ENCODE measurements at places on chromosomes 4 and X.

GRCh38 chrX:131728295-131729145 lies 184.6 kb downstream of the OR13H1 start:
- DNase-seq, result no peak

DNA sequence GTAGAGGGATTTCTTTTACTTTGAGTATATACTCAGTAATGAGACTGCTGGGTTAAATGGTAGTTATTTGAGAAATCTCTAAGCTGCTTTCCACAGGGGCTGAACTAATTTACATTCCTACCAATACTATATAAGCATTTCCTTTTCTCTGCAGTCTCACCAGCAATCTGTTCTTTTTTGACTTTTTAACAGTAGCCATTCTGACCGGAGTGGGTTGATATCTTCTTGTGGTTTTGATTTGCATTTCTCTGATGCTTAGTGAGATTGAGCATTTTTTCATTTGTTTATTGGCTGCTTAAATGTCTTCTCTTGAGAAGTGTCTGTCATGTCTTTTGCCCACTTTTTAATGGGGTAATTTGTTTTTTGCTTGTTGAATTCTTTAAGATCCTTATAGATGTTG lies 43.3 kb downstream of the SPCS3 start:
- no peak for DNase-seq

DNA sequence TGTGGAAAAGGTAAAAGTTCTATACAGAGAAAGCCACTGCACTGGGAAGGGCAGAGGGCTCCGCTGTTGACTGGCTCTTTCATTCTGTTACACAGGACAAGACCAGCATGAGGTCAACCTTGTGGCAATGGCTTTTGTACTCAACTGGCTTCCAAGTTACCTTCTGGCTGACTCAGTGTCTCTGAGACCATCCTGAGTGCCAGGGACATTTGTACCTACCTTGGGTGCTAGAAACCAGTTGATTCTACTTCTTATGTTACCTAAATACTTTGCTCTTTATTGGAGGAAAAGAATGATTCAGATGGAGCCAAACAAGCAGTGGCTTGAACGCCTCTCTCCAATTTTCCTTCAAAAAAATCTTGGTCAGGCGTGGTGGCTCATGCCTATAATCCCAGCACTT lies 123.2 kb downstream of the RBM47 start:
- DNase-seq, result no peak

- no peak for DNase-seq
These were observed 330.6 kb downstream of the GALNTL6 start for GRCh38 chr4:172143605-172144314.

DNA sequence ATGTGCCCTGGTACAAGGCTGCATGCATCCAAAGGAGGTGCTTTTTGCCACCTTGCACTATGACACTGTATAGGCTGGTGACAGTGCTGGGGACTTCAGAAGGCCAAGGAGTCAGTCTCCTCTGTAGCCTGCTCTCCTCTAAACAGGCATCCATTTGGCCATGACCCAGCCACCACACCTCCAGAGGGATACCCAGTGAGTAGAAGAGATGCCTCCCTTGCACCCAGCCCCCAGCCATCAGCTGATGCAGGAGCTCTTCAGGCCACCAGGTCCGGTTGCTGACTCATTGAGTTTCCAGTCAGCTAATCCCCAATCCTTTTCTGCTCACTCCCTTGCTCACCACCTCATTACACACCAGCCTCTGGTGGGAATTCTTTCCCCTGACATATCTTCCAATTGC lies 99.8 kb downstream of the PJA1 start:
- DNase-seq, result no peak

Data from right hindlimb (tissue), 1 donor.